ENCODE measurements at places on chromosomes 3 and 15.

- no peak for DNase-seq
Observed at GRCh38 chr15:66895794-66896453, 169.5 kb upstream of the SMAD3 start.

DNA sequence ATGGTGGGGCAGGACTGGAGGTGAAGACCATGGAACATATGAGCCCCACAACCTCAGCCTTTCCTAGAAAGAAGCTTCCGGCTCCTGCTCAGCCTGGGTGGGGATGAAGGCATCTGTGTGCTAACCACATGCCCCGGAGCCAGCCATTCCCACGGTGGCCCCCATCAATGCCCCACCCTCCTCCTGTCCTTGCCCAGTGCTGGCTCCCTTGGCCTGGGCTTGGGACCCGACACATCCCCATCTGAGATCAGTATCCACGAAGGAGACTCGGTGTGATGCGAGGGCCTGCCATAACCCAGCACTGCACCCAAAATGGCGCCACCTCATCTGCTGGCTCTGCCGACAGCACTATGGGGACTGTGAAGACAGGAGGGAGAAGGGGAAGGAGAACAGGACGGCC, 16.5 kb upstream of the PLXND1 start:
- no peak for DNase-seq

GRCh38 chr3:94862703-94863102, 799.8 kb downstream of the NSUN3 start:
- DNase-seq = peak; percentile 27

- no peak for DNase-seq
Observed at GRCh38 chr3:170055209-170055608, 17.4 kb downstream of the GPR160 start.

DNA sequence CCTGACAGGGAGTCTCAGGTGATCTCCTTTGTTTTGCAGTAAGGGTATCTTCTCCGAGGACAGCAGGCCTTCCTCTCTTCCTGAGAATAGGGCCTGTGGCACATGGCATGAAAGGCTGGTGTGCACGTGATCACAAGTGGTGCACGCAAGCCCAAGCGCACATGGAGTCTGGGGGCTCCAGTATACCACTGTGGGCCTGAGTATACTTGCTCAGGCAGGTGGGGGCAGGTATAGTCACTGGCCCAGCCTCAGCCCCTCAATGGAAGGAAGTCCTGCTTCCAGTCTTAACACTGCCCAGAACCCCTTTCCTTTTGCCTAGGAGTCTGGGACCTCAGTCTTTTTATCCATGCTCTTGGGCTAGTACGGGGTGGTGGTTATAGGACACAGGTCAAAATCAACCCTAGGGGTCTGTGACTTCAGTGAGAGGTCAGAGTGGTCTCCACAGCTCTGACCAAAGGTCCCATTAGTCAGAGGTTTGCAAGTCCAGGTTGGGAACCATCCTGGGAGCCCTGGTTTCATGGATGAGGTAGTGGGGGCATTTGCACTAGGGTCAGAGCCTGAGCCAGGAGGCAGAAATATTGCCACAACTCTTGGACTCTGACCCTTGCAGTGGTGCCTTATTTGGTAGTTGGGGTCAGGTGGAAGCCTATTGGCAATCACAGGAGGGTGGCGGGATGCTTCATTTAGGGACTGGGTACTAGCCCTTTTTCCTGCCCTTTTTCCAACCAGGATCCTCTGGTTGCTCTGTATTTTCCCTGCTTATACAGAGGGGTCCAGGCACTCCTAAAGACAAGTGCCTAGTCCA, 823 bp upstream of the CCDC71 start:
- DNase-seq = no peak

All from RKO (cell line).